Stimulated activated CD4-positive, alpha-beta T cell treated with anti-CD3 and anti-CD28 coated beads, Interleukin-1b, Interleukin-23, amount 100 ng/mL, for 4 hours (primary cell): ENCODE measurements at places on chromosomes 3 and 15.

DNA sequence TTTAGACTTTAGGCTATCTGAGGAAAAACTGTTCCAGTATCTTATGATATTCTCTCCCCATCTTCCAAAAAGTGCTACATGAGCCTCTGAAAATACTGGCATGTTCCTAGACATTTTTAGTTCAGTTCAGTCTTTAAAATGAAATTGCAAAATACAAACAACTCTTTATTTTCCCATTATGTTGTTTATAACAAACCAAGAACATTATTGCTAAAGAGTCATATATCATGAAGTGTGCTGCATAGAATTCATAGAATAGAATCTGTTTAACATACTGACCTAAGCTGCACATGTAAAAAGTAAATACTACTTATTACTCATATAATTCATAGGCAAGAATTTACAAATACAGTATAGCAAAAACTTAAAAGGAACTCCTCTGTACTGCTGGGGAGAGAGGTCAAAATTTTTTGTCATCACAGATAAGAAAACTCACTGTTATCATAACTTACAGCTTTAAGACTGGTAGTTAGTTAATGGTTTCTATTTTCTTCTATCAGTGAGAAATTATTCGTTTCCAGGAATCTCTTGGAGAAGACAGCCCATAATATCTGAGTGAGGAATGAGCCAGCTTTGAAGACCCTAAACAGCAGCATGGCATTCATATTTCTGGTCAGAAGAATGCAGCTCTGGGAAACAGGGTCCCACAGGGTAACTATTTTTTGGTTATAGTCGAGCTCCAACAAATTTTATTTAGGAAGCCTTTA lies 32.2 kb downstream of the FILIP1L start:
- no peak for DNase-seq

GRCh38 chr15:67998599-67999133 lies 55.4 kb upstream of the PIAS1 start:
- no peak for DNase-seq

- DNase-seq: no peak
Observed at GRCh38 chr3:99419116-99419515, 219.3 kb upstream of the COL8A1 start.

DNA sequence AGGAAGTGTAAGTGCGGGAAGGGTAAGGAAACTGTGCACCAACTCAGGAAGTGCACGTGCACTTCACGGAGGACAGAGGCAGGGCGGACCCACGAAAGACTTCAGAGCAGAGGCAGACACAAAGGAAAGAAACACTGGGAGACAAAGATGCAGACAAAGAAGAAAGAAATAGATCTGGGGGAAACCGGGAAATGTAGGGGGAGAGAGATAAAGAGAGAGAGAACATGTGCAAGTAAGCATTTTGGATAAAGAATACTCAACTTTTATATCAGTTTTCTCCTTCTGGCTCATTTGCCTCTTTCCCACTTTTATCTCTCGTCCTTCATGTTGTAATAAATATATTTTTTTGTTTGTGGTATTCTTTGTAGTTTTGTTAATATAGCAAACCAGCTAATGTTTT lies 204.2 kb downstream of the WDR72 start:
- no peak for DNase-seq

GRCh38 chr15:94250801-94251200 lies 19.4 kb downstream of the MCTP2 start:
- DNase-seq: no peak

DNA sequence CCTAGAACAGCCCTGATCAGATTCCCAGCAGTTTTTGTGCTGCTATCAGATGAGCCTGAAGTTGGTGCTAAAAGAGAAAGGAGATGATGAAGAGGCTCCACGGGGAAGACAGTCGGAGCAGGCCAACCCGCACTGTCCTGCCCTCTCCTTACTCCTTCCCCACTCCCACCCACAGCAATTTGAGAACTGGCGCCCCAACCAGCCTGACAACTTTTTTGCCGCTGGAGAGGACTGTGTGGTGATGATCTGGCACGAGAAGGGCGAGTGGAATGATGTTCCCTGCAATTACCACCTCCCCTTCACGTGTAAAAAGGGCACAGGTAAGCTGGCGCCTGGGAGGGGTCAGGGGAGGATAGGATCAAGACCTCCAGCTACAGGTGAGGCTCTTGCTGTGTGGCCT lies 22.6 kb downstream of the HAPLN3 start:
- DNase-seq: no peak

GRCh38 chr15:66715720-66716655 lies 14.0 kb downstream of the SMAD6 start:
- DNase-seq: no peak

DNA sequence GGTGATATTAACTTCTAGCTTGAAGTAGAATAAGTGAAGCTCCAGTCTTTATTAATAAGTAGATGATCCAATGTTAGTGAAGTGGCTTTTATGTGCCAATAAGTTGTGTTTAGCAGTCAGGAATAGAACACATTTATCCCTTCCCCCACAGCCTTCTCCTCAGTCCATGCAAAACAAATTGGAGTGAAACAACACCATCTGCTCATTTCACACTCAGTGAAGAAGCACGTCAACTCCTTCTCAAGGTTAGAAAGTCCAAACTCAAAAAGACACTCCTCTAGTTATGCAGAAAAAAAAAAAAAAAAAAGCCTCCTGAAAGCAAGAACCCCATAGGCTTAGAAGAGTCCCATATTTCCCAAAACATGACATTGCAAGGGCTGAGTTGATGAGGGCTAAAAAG lies 18.0 kb upstream of the NEO1 start:
- no peak for DNase-seq

GRCh38 chr15:82890338-82890994 lies 62.1 kb downstream of the HOMER2 start:
- DNase-seq: no peak

DNA sequence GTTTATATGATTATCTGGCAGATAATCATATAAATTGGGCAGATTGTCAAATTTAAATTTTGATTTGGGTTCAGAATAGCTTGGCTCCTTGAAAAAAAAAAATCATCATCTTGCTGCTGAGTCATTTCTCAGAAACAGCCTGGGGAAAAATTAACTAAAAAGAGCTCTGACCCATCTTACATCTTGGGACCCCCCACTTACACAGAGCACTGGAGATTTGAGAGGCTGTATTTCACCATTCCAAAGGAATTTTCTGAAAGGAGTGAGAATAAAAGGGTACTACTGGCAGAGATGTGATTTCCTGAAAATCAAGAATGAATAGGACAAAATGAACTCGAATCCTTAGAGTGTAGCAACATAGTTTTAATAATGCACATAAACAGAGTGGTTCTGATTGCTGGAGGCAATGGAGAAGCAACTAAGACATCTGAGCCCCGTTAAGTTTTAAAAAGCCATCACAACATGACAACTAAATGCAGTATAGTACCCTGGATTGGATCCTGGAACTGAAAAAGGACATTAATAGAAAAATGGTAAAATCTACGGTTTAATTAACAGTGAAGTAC lies 97.5 kb downstream of the RFTN1 start:
- DNase-seq: no peak

DNA sequence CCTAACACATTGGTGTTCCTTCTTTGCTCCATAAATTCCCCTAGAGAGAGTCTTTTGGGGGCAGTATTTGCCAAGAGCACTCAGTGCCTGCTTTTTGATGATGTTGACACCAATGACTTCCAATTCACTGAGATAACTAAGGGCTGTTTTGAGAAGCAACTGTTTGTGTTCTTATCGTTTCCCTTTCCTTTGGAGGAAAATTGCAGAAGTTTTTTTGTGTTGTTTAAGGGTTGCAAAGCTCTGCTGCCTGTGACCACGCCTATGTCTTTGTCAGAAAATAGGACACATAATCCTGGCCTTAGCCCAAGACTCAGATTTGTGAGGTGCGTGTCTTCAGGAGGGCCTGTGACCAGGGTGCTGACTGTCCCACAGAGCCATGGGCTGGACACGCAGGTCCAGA lies 99.6 kb downstream of the FAM43A start:
- DNase-seq: no peak

GRCh38 chr3:192187485-192188051 lies 539.8 kb downstream of the FGF12 start:
- no peak for DNase-seq

DNA sequence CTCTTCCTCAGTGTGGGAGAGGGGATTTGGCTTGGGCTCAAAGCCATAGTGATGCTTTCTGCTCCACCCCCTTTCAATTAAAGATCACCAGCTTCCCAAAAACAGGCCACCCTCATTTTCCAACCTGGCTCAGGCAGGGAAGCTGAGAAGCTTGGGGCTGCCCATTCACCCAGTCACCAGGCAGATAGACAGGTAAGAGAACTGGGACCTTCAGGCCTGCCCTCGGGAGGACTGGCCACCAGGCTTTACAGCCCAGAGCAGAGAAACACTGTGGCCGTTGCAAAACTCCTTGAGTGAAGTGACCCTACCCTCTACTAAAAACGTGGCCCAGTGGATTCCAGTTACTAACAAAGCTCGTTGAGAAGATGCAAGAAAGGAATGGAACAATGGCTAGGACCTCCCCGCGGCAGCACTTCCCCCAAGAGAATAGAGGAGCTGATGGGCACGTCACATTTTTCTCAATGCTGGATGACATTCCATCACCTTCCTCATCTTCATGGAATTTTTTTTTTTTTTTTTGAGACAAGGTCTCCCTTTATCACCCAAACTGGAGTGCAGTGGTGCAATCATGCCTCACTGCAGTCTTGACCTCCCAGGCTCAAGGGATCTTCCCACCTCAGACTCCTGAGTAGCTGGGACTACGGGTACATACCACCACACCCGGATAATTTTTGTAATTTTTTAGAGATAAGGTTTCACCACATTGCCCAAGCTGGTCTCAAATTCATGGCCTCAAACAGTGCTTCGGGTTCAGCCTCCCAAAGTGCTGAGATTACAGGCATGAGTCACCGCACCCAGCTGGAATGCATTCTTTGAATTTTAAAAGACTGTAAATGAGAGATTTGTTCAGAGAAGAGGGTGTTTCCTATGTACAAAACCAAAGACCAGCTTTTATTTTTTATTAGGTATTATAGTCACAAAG lies 37.9 kb downstream of the LIPC start:
- no peak for DNase-seq

GRCh38 chr3:49120096-49120437 lies 556 bp downstream of the USP19 start:
- no peak for DNase-seq

GRCh38 chr15:66674756-66675155 lies 27.3 kb upstream of the SMAD6 start:
- no peak for DNase-seq

DNA sequence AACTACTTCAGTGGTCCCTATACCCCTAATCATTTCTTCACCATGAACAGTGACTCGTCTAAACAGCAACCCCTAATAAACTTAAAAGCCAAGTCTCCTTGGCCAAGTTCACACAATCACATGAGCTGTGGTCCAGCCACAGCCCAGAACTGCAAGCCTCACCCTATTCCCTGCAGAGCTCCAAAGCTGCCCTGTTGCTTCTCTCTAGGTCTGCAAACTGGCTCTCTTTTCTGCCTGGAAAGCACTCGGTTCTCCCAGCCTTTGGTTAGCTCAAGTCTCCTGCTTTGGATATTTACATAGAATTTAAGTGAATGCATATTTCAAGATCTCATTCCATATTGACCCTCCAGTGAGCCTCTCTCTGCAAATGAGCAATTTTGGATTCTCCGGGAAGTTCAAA lies 107.0 kb downstream of the TOP2B start:
- DNase-seq: no peak

- no peak for DNase-seq
Observed at GRCh38 chr15:52308446-52309153, 13.0 kb upstream of the MYO5C start.
